Spleen (tissue), 13 donors: ENCODE measurements at places on chromosomes 16 and 17.
A peak's percentile ranks its signal among the peaks of the same experiment; 100 is the strongest.

DNA sequence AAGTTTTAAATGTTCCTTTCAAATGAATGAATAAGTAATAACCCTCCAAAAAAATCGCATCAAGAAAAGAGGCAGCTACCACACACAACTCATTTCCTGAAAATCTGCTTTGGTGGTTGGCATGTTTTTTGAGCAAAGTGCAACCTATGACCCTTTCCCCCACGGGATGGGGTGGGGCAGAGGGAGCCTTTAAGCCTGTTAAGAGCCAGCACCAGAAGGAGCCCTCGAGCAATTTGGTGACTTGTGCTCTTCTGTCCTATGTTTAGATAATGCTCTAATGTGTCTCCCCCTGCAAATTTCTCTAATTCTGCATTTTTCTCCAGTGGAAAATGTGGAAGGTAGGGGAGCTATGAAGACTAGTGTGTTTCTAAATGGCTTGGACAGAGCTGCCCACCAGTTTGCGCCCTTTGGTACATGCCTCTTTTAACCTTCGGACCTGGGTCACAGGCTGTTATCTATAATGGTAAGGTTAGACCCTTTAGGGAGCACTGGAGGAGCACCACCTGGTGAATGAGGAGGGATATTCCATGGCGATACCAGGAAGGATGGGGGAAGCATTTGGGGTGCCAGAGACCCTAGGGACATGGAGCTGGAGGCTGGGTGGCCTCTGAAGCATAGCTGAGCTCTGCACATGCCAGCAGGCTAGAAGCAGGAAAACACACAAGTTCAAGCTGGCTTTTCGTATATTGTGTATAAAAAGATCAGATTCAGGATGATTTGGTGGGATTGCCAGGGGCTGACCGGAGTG, 1.6 kb downstream of the PYCARD start:
- peak; percentile 74 for DNase-seq

DNA sequence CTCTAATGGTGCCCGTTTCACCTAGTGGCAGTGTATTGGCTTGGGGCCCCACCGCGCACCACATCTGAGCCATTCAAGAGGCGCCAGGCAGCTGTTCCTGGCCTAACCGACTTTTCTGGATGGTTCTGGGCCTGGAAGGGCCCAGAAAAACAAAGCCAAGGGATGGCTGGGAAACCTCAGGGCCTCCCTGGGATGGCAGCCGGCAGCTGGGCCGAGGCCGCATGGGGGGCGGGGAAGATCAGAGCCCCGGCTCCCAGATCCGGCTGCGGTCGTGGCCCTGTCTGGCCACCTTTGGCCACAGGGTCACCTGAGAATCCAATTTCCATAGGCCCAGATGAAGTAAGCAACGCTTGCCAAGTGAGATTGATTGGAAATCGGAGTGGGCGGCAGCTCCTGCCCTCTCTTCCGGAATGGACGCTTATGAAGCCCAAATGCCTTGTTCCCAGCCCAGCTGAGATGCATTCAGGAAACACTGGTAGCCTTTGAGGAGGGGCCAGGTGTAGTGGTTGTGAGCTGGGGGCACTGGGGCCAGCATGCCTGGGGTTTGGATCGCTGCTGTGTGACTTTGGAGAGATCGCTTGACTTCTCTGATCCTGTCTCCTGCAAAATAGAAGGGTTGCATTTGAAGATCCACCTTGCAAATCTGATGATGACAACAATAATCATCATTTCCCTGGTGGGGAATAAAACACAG, 163.8 kb upstream of the GSE1 start:
- DNase-seq = no peak

- no peak for DNase-seq
Measured at GRCh38 chr16:61908426-61908825, 127.8 kb downstream of the CDH8 start.

GRCh38 chr17:37725601-37726146, 19.2 kb downstream of the HNF1B start:
- DNase-seq = no peak

GRCh38 chr17:75240394-75241142, 20.8 kb downstream of the GGA3 start:
- no peak for DNase-seq

- DNase-seq = no peak
Measured at GRCh38 chr17:28916302-28916934, 13.5 kb upstream of the DHRS13 start.

DNA sequence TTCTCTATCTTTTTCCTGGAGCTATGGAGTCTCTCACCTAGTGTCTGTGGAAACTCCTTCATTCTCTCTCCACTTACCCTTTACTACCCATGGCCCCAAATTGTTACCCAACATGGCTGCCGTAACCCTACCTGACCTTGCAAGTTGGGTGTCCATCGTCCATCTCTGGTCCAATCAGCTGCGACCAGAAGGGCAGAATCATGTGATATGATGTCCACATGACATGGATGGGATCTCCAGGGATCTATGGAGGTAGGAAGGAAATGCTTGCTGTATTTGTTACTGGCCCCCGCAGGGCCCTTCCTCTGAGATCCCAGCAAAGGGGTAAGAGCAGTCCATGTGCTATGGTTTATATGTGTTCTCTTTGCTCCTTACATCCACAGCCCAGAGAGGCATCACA, 8.0 kb upstream of the DRC7 start:
- DNase-seq = no peak

- no peak for DNase-seq
Measured at GRCh38 chr16:30049871-30050270, 15.7 kb upstream of the ALDOA start.
